ENCODE measurements at places on chromosomes 5 and 9.

- no peak for DNase-seq
Measured at GRCh38 chr5:82694711-82695285, 382.4 kb downstream of the TMEM167A start.

GRCh38 chr5:55481293-55481855 lies 53.4 kb downstream of the PLPP1 start:
- DNase-seq = no peak

DNA sequence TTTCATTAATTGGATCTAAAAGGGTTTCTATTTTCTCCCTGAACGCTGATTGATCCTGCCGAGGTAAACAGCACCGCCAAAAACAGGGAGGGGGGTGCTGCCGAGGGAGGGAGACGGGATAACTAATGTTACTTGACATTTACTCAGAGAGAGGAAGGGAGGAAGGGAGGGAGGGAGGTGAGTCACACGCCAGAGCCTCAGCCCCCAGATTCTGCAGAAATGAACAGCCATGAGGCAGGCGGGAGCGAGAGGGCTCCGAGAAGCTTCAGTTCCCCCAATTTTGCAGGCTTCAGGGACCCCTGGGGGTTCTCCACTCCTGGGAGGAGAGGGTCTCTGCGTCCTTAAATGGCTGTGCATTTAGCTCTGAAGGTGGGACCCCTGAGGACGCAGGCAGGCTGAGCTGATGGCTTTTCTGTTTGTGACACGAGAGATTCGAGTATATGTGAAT lies 59.1 kb upstream of the IER5L start:
- DNase-seq = no peak

GRCh38 chr9:70580606-70581195 lies 166.2 kb upstream of the KLF9 start:
- DNase-seq = no peak

DNA sequence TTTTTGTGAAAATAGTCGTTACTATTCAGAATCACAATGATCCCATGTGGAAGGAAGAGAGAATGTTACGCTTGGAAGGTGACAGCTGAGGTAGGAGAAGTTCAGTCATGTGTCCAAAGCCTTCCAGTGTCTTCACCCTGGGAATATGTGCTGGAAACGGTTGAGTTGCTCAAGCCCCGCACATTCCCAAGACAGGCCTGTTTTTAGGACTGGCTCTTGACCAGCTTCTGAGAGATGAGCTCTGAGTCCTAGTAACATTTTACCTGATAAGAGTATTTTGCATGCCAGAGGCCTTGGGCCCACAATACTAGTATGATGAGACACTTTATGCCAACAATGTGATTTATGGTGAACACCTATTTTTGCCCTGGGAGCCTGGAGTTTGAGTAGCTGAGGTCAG lies 101.7 kb downstream of the LMNB1 start:
- no peak for DNase-seq

DNA sequence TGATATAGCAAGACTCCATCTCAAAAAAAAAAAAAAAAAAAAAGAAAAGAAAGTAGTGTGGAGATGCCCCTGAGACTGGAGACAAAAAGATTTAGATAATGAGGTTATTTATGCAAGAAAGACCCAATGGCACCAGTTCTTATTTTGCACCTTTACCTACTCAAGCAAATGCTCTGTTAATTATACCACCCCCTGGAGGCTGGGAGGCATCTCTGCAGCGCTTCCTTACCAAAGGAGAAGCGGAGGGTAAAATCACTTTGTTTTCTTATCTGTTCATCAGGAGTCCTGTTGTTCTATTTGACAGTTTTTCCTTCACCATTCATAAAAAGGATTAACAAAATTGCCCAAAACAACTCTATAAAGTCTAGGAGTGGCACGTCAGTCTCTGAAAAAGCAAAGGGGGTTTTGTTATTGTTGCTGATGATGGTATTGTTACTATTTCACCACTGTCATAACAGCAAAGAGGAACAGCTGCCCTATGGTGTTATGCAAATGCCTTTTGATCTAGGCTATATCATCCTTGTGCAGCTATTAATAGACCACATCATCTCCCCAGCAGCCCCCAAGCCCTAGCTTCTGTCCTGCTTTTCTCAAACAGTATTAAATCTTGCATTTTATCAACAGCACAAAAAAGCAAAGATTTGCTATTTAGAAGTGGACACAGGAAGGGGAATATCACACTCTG lies 174.0 kb downstream of the PALM2AKAP2 start:
- no peak for DNase-seq

GRCh38 chr5:57976506-57976905 lies 483.4 kb downstream of the PLK2 start:
- no peak for DNase-seq

GRCh38 chr9:68648971-68649370 lies 56.1 kb upstream of the PIP5K1B start:
- DNase-seq = no peak

GRCh38 chr5:83562071-83562606 lies 90.6 kb downstream of the VCAN start:
- DNase-seq = no peak

GRCh38 chr5:175652741-175653663 lies 4.9 kb upstream of the HRH2 start:
- DNase-seq = no peak

GRCh38 chr5:93715327-93715726 lies 26.1 kb downstream of the POU5F2 start:
- DNase-seq = no peak

- no peak for DNase-seq
Measured at GRCh38 chr5:103145196-103145595, 25.1 kb downstream of the PPIP5K2 start.

DNA sequence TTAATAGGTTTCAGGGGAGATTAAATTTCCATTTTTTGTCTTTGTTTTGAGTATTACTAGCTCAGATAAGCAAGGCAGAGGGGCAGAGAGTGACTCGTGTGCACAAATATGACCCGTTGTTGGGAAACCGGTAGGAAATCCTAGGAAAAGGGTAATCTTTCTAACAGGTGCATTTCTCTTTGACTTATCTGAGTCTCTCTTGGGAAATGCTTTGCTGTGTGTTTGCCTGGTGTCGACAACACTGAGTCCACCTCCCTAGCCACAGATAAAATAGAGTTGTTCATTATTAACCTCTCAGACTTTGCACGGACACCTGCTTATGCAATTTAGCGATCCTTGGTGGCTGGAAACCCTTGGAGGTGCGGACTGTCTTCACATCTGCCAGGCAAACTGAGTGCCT lies 164.2 kb downstream of the FGF1 start:
- no peak for DNase-seq

DNA sequence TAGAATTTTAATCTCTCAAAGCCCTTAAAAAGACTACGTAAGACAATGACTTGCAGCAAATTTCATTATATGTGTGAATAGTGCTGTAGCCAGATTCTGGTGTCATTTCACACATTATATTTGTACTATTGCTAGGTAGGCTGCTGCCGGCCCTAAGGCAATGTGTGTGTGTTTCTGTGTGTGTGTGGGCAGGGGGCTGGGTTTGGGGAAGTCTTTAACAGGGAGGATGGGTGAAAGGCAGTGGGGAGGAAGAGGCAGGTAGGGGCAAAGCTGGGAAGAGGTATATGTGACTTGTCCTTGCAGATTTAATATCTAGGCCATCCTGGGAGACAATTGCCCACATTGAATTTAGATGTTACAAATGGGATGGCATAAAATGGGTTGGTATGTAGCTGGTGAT lies 130.8 kb downstream of the MACIR start:
- no peak for DNase-seq

DNA sequence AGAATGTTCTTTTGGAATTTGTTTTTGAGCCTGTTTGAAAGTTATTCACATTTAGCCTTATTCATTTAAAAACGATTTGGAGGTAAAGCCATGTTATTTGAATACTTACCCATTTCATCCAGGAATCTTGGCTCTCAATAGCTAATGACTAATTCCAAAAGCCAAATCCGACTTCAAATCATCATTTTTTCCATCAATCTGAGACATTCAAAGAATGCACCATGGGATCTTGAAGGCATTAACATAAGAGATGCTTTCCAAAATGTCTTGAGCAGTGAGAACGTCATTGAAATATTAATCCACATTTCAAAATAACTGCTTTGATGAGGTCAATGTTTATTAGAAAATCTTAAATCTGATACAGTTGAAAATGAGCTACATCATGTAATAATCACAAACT lies 617.0 kb upstream of the RORB start:
- DNase-seq = no peak

DNA sequence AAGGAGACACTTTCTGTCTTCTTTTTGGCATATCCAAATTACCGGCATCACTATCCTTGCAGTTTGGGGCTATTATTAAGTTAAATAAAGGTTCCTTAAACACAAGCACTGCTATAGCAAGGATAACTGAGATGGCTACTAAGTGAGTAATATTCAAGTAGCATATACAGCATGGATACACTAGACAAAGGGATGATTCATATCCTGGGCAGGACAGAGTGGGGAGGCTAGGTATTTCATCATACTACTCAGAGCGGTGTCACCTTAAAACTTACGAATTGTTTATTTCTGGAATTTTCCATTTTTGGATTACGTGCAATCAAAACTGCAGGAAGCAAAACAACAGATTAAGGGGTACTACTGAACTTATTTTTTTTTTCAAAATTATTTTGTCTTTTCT lies 54.1 kb downstream of the FER start:
- DNase-seq = no peak

DNA sequence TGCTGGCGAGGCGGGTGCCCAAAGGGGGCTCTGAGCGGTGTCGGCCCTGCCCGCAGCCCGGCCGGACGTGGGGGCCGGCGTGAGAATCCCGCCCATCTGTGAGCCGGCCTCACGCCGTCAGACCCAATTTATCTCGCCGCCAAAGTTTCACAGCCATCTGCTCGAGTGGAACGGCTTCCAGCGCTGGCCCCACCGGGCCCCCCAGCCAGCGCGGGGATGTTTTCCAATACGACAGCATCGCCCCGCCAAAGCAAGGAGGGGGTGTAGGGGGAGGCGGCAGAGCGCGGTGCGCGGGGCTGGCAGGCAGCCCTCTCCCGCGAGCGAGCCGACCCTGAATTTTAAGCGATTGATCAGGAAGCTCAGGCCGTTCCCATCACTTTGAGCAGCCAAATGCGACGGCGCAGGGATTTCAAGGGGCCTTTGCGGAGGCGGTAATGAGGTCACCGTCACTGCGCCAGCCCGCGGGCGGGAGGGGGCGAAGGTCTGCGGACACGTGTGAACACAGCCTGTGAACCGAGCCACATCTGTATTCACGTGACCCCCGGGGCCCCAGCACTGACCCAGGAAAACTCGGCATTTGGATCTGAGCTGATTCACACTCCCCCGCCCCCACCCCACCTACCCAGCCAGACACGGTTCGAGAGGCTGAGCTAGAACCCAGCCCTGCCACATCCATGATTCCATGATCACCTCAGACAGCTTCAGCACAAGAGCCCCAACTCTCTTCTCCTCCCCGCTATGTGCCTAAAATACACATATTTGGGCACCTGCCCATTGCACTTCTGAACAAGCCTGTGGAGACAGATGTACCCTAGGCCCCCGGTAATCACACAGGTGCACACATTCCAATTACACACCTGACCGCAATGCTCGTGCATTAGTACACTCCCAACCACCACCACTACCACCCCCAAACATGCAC lies 47.8 kb upstream of the PSD2 start:
- DNase-seq = no peak

DNA sequence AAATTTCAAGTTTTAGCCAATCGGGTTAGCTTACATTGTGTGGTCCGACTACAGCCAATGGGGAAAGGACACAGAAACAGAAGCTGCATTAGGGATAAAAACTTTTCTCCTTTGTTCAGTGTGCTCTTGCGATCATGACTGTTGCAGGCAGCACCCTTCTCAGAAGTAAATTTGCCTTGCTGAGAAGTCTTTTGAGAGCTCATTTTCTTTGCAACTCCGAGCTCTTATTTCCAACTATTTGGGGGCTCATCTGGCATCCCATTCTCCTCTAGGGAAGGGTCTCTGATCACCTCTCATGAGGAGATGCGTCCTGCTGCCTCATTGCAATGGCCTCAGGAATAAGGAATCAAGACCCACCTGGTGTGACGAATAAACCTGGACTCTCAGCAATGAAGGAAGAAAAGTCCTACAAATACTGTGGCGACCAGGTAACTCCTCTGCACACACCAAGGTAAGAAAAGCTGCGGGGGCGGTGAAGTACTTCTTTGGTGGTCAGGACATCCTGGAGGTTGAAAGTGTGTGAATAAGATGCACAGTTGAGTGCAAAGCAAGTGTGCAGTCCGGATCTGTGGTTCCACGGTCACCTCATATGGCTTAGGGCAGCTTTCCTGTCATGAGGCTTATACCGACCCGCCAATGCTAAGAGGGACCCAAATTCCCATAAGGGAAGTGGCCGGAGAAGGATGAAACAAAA lies 20.4 kb downstream of the CNOT8 start:
- no peak for DNase-seq

DNA sequence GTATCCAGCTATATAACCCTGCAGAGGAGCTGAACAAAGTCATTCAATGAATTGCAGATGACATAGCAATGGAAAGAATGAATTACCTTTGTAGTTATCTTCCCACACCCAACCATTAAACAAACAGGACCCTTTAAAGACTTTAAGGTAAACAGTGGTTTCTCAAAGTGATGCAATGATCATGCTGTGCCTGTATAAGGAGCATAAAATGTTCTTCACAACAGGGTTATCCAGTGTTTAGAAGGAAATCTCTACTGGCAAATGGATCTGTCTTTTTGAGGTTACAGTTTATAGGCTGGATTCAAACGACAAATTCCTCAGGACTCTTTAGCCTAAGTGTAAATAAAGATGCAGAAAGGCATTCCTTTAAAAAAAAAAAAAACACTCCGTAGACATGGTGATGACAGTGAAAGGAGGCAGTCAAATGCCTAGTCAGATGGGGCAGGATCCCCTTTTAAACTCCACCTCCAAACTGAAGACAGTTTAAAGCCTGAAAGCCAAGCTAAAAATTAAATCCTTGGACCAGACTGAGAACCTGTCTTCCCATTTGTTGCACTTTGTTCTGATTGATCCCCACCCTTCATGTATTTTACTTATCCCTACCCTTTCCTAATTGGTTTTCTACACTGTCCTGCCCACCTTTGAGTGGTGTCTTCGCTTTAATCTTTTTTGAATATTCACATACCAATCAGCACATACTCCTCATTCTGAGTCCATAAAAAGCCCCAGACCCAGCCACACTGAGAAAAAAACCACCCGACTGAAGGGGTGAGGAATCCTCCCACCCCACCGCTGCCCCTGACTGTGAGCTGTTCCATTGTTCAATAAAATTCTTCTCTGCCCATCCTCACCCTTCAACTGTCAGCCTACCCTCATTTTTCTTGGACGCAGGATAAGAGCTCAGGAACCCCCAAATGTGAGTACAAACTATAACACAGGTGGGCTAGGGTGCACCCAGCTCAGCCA lies 761.3 kb upstream of the DMAC1 start:
- no peak for DNase-seq

GRCh38 chr9:114157516-114158176 lies 2.3 kb downstream of the COL27A1 start:
- no peak for DNase-seq

- DNase-seq = no peak
Measured at GRCh38 chr5:58369513-58370190, 90.2 kb downstream of the PLK2 start.

GRCh38 chr9:89668216-89668865 lies 63.5 kb downstream of the GADD45G start:
- DNase-seq = no peak
